ENCODE measurements at places on chromosomes 11 and 22.

- DNase-seq: no peak
Observed at GRCh38 chr11:104704146-104704830, 194.0 kb downstream of the CASP12 start.

DNA sequence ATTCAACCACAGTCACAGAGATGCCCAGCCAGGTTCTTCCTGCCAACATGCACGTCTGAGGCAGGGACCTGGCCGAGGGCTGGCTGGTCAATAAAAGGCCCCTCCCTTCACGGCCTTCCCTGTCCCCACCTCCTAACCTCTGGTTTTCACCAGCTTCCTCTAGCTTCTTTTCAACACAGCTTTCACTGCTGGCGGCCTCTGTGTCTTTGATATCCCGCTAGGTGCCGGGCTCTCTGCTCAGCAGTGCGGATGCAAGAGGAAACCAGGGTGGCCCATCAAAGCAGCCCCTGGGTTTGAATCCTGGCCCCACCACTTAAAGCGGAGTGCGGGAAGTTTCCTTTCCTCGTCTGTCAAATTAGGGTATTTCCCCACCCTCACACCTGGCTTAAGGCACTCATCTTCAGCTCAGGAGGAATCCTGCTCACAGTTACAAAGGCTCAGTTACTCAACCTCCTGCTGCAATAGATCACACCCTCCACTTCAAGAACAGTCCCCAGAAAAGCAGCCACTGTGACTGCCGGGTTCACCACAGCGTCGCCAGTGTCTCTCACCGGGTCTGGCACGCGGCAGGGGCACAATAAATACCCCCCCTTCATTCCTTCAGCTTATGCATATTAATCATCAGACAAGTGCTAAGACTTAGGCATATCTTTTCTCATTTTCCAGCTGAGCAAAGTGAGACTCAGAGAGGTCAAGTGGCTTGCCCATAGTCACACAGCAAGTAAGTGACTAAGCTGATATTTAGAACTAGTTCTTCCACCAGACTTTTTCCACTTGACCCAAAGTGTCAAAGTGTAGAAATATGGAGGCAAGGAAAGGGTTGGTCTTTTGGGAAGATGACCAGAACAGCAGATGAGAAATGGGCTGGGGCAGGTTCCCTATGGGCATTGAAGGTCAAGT lies 45.7 kb downstream of the TXN2 start:
- peak; percentile 64 for DNase-seq

- DNase-seq: no peak
Observed at GRCh38 chr11:35802221-35802620, 139.6 kb downstream of the TRIM44 start.

- DNase-seq: no peak
Observed at GRCh38 chr11:46485856-46486443, 94.4 kb upstream of the CHRM4 start.

GRCh38 chr11:79436919-79437277 lies 3.9 kb downstream of the TENM4 start:
- DNase-seq: no peak

- DNase-seq: no peak
Observed at GRCh38 chr11:9231848-9232177, 33.3 kb downstream of the DENND5A start.

DNA sequence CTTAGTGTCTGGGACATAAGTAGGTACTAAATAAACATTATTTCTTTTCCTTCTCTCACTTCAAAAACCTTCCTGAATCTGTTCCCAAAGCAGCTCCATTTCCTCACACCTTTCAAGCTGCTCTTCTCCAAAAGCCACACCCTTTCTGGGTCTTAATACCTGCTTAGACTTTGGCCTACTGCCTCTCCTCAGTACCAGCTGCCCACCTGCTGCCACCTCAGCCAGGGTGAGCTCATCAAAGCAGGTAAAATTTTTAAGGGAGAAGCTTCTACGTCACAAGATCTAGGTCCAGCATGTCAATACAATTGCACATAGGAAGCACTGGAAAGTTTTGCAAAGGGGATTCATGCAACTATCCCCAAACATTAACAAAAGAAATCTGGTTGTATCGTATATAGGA lies 108.4 kb downstream of the RPL27A start:
- no peak for DNase-seq

DNA sequence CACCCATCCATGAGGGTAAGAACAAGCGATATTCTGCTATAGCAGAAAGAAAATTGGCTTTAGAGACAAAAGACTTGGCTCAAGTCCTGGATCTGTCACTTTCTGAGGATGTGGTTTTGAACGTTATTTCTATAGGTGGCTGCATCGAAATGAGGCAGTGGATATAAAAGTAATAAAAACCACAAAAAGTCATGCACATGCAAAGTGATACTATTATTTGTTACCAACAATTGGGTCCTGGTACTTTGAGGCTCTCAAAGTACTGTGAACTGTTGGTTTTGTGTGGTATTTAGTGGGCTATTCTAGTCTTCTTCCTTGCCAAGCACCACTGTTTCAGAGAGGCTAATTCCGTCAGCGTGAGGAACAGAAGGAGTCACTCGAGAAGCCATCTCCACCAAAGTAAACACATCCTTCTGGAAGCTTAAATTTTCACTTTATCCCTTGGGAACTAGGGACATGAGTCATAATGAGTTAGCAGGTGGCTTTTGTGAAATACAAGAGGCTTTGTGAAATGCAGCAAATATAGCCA lies 13.1 kb downstream of the UBASH3B start:
- DNase-seq: no peak

- no peak for DNase-seq
Observed at GRCh38 chr11:131235328-131236298, 134.8 kb upstream of the NTM start.

DNA sequence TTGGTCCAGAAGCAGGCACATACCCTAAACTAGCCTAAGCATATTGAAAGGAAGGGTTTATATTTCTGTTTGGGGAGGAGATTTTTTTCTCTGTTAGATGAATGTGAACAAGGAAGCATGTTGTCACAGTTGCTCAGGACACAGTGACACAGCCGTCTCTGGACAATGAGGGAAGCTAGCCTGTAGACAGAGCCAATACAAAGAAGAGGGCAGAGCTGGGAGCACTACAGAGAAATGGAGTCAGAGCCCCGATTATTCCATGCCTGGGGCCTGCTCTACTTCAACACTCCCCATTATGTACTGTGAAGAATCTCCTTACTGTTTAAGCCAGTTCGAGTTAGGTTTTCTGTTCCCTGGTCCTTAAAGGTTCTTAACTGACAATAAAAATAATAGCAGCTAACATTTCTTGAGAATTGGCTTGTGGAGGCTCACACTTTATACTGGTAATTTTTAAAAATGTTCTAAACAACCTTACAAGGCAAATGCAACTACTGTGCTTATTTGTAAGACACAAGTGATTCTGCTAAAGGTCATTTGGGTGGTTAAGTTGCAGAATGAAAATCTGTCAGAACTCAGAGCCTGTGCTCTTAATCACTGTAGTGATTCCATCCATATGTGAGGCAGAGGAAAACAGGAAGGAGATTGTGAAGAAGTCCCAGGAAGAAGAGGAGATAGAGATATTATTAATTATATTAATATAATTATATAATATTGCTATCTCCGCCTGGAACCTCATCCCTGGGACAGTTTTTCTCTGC lies 58.8 kb upstream of the RRAS2 start:
- no peak for DNase-seq

DNA sequence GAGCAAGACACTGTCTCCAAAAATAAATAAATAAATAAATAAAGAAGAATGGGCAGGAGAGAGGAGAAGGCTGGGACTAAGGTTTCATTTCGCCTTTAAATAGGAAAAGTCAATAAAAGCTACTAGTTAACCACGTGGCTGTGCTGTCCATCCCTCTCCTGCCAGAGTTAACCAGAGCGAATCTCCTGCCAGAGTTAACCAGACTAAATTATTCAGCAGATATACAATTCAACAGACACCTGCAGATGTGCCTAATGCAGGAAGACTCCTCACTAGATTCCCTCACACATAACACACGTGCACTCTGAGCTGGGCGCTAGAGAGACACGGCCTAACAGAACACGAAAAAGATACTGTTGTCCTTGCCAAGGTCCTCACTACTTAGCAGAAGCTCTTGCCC lies 156.1 kb downstream of the IGLL1 start:
- DNase-seq: no peak

DNA sequence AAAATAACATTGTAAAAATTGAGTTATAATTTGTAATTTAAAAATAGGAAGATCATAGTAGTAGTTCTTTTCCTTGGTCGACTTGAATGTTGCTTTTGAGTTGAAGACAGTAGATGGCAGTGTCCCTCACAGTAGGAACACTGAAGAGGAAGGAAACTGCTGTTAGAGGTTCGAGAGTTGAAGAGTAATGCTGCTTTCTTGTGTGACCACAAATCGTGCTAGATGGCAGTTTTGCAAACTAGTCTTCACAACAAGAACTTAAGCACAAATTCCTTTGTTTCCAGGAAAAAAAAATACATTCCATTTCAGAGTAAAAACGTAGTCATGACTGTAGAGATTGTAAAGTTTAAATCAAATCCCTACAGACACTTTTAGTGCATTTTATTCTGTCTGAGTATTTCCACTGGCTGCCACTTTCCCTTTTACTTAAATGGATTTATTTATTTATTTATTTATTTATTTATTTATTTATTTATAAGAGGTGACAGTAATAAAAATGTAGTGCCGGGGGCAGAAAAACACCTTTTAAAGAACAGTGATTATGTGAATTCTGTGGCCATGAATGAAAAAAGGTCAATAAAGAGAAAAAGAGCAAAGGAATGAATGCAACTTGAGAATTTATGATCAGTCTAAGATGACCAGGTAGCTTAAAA lies 54.6 kb downstream of the SPECC1L start:
- DNase-seq: peak; percentile 8

- DNase-seq: no peak
Observed at GRCh38 chr11:116166573-116167465, 606.0 kb downstream of the BUD13 start.

DNA sequence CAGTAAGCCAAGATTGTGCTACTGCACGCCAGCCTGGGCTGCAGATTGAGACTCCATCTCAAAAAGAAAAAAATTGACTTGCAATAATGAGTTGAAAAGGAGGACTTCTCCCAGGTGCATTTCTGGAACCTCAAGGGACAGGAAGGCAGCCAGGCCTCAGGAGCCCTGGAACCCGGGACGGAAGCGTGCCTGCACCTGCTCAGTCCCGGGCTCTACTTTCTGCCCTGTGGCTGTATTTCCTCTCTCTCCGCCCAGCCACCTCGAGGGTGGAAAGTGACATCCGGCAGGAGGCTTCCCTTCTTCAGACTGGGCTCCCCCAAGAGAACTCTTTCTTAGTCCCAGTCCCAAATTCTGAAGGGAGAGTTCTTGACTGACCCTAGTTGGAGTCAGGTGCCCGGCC lies 20.2 kb upstream of the GAL start:
- no peak for DNase-seq

DNA sequence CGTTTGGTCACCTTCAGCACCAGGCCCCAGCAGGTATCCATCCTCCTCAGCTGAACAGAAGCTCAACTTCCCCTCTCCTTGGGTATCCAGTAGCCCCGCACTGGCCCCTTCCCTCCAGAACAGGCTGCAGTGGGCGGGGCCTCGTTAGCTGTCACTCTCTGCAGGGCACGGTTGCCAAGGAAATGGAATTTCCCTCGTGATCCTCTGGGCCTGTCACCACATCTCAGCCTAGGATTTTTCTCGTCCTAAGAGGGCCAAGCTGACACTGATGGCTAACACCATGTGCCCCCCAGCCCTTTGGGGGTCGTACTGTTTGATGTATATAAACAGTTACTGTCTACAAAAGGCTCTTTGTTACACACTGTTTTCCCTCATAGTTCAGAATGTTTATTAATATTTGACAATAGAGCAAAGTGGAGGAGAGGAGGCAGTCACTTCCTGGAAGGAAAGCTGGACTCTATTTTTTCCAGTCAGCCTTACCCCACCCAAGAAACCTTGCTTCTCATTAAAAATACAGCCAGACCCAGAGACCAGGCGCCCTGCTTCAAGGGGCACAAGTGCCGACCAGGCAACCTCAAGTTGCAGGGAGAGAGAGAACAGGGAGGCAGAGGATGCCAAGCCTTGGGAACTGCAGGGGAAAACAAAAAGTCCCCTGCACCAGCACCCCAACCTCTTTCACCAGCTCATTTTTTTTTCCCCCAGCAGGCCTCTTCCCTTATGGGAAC lies 44.5 kb downstream of the FEZ1 start:
- DNase-seq: no peak

DNA sequence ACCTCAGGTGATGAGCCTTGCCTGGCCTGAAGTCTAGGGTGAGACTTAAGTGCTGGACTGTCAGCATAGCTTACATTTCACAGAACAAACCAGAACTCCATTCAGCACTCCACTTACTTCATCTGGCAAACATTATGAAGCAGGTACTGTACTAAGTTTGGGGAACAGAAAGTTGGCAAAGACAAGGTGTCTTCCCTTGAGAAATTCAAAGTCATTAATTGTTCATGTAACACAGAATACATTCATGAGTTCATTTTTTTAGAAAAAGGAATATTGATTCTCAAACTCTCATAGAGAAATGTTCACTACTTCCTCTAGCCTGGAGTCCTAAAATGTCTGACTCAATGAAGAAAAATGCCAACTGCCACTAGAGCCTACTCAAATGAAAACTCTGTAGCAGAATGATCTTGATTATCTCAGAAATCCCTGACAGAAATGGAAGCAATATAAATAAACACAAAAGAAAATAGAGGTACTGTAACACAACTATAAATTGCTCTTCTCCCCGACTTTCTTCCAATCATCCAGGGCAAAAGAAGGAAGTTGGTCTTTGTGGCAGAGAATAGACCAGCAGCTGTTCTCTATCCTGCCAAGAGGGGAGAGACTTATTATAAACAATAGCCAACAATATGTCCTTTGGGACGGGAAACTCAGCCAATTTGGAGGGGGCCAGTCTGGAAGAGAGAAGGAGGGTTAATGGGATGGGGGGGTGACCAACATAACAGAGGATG lies 129.2 kb upstream of the MTMR2 start:
- no peak for DNase-seq

GRCh38 chr11:60868682-60869450 lies 1.5 kb downstream of the ZP1 start:
- no peak for DNase-seq

- DNase-seq: no peak
Observed at GRCh38 chr22:41480397-41480735, 11.4 kb downstream of the ACO2 start.

All from stimulated activated CD4-positive, alpha-beta T cell treated with anti-CD3 and anti-CD28 coated beads, Interleukin-2, amount 100 ng/mL, for 4 hours (primary cell).